ENCODE measurements at places on chromosomes 11 and 22.

- no peak for DNase-seq
Measured at GRCh38 chr11:133023232-133023631, 509.1 kb downstream of the OPCML start.

GRCh38 chr11:65553301-65554001, 4.7 kb downstream of the LTBP3 start:
- peak; percentile 67 for DNase-seq

- no peak for DNase-seq
Measured at GRCh38 chr11:24704716-24705115, 207.9 kb downstream of the LUZP2 start.

GRCh38 chr11:109184376-109184775, 237.6 kb upstream of the C11orf87 start:
- no peak for DNase-seq

GRCh38 chr11:13728076-13728475, 59.6 kb downstream of the FAR1 start:
- no peak for DNase-seq

GRCh38 chr11:62880231-62880802, 379 bp upstream of the SLC3A2 start:
- DNase-seq: peak; percentile 53

DNA sequence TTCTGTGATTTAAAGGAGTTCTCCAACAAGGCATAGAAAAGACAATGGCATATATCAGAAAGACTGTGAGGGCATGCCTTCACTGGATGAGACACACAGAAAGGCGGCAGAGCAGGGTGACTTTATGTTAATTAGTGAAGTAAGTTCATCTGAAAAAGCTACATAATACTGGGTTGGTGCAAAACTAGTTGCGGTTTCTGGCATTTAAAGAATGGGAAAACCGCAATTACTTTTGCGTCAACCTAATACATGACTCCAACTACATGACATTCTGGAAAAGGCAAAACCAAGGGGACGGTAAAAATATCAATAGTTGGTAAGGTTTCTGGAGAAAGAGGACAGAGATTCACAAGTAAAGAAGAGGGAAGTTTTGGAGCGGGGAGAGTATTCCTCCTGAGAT, 5.1 kb downstream of the RFPL1 start:
- DNase-seq: no peak

GRCh38 chr11:1939006-1939625, 8.0 kb upstream of the MRPL23 start:
- DNase-seq: no peak

- no peak for DNase-seq
Measured at GRCh38 chr11:45097721-45098493, 48.5 kb upstream of the PRDM11 start.

- DNase-seq: peak; percentile 39
Measured at GRCh38 chr11:64291752-64292459, 804 bp downstream of the KCNK4 start.

GRCh38 chr22:32331918-32332725, 25.5 kb upstream of the RFPL3 start:
- DNase-seq: no peak

DNA sequence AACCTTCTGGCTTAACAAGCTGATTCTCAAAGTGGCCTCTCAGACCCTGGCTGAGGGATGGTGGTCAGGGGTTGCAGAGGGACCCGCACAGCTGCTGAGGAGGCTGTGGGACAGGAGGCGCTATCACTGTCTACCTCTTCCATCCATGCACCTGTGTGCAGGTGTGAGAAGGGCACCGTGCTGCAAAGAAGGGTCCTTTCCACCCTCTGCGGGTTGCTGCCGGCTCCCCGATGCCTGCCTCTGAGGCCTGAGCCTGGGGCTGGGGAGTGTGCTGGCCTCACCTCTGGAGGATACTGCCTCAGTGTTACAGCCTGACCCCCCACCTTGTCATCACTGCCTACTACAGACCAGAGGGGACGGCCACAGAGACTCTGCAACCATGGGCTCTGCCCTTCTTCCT, 66.1 kb upstream of the B3GAT1 start:
- DNase-seq: no peak

GRCh38 chr11:122701143-122701542, 45.6 kb downstream of the UBASH3B start:
- no peak for DNase-seq

- no peak for DNase-seq
Measured at GRCh38 chr11:124863137-124863825, 2.0 kb upstream of the ROBO3 start.

- DNase-seq: no peak
Measured at GRCh38 chr11:2076441-2076840, 62.7 kb downstream of the IGF2 start.

DNA sequence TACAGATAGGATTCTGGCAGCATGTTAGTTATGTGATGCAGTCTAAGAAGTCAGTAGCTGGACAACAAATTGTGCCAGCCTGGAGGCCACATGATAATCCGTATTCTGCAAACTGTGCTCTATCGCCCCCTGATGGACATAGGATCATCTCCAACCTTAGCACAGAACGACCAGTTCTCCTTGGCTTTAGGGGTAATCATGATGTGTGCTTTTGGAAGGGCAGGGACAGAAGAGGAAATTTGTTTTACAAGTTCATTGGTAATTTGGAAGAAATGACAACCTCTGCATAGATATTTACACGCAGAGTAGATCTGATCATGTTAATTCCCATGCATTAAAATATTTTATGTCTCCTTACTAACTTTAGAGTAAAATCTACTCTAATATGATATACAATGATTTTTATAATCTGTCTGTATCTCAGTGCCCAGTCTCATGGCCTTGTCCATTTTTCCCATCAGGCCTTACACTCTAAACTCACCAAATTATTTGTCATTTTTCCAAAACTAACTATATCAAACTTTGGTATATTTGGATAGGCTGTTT, 12.1 kb downstream of the OR10D3 start:
- peak; percentile 31 for DNase-seq

DNA sequence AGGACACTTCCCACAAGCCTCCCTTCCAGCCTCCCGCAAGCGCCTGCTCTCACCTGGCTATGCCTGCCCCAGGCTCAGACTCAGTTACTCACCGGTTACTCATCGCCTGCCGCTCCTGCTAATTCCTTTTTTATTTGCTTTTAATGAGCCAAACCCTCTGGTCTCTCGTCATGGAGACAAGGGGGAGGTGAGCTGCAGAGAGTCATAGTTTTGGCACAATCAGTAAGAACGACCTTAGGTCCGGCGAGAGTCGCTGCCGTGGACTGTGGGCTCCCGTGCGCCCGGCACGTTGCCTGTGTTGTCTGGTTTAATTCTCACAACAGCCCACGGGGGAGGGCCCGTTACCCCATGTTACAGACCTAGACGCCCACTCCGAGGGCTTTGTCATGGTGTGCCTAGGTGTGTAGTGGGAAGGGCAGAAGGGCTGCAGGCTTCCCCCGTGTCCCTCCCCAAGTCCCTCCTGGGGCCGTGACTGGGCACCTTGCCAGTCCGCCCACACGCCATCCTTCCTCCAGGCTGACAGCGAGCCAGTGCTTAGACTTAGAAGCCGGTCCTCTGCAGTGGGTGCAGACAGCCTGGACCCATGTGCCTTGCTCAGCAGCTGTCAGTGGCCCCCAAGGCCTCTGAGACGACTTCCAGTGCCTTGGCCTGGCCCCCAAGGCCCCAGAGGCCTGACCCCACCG, 42.2 kb downstream of the WNT7B start:
- DNase-seq: no peak

GRCh38 chr11:119371778-119372182, 9.7 kb downstream of the USP2 start:
- DNase-seq: no peak

- no peak for DNase-seq
Measured at GRCh38 chr11:10243896-10244575, 50.0 kb downstream of the SBF2 start.

DNA sequence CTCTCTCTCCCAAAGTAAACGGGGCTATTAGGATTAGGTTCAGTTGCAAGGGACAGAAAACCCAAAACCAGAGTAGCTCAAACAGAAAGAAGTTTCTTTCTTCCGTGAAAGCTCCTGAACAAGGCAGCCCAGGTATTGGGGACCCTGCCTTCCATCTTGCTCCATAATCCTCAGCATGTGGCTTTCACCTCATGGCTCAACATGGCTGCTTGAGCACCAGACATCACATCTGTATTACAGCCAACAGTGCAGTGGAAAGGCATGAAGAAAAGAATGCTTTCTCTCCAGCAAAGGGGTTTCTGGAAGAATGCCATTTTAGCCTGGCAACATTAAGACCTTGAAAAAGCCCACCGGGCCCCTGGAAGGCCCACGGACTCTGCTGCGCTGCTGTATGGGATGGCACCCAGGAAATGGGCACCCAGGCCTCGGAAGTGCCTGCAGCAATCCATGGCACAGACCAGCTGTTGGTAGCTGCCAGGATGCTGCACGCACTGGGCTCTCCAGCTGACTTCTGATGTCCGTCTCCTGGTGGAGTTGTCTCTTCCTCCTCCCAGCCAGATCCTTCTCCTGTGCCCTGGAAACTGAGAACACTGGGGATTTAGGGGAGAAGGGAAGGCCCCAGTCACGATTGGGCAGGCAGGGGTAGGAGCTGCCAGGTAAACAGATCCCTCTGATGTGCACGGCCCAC, 22.6 kb downstream of the PDGFB start:
- no peak for DNase-seq

Measured in activated naive CD4-positive, alpha-beta T cell treated with anti-CD3 and anti-CD28 coated beads, Interleukin-2, amount 50 U/mL, for 16 hours (primary cell).